ENCODE measurements at places on chromosomes 2 and 18. TPM values are rescaled to one million over a fixed set of nuclear protein-coding genes. Genes with fewer than 3 reads are reported as not detected.

DNA sequence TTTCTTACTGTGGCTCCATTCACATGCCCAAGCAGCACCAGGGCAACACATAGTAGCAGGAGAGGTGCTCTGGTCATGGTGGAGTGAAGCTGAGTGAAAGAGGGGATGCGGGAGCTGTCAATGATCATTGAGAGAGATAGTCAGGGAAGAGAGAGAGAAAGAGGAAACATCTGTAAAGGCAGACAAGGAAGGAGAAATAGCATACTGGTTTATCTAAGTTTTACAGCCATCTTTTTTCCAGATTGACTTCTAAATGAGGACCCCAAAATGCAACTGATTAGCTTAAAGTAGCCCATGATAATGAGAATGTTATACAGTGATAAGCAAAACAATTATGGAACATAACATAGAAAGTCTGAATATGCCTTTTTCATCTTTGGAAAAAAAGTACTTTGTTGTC is at the start of gene C2orf66:
TSS of gene C2orf66 (minus strand) at position 96 of the 400 bp plus-strand sequence. CDS start at position 77, 19 bp downstream.
- DNase-seq: no peak

DNA sequence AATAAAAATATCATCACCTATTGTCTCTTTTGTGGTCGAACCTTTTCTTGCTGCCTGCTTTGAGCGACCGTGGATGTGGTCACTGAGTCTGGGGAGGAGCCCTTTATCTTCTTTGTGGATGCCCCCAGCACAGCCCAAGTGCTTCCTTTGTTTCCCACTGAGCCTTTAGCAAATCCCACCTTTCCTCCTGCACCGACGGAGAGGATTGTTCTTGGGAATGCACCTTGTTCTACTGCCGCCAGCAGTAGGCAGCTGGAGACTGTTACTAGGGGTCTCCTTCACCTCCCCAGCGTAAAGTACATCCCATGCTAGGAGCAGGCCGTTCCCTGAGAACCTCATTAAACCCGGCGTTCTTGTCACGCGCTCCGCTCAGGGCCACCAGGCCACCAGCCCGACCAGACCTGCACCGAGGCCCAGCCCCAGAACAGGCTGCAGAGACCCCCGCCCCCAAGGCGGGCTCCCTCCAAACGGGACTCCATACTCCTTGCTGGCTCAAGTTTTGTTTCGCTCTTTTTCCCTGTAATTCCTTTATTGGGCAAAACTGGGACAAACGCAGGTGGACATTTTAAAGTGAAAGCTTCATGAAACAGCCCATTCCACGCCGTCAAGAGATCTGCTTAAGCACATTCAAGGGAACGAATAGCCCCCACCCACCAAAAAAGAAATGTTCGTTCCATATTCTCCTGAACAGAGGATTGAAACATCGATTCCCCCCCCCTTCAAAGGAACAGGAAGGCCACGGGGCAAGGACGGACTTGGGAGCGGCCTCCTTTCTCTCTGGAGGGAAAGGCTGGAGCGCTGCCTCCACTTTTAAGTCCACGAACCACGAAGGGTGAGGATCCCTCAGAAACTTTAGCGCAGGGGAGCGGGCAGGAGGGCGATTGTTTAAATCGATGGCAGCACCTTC is 1.1 kb upstream of the MAT2A start:
- peak; percentile 38 for DNase-seq

The ZDBF2 gene
- 21.3 TPM for total RNA-seq

The DSEL gene
- 19.0 TPM for total RNA-seq

The NOL4 gene
- total RNA-seq: not detected

DNA sequence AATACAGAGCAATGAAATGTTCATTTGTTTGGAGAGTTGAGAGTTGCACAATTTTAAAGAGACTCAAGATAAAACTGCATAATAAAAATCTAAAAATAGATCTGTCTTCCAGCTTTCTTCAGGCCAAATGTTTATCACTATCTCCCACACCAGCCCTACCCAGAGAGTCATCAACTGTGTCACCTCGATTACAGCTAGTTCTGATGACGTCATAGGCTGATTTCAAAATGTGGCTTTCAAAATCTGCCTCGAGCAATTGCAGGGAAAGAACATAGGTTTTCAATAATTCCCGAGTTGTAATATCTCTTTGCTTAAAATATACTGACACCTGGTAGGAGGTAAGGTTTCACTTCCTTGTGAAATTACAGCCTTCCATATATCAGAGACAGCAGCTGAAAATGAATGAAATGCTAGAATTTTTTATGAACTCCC is 677.6 kb upstream of the ID2 start:
- peak; percentile 83 for DNase-seq

DNA sequence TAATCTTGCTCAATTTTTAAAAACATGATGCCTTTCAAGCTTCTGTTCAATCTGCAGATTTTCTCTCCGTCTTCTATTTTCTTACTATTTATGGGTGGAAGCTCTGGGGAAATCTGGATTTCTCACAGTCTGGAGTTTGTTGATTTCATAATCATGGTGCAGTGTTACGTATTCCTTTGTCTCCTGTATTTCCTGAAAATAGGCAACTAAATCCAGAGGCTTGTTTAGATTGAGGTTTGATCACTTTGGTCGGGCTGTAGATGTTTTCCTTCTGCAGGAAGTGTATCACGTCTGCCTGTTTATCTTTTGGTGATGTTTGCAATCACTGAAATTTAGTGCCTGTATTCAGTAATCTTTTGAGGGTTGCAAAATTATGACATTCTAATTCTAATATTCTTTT is 487.7 kb downstream of the LRRTM4 start:
- peak; percentile 11 for DNase-seq

The CCDC68 gene
- total RNA-seq: 3.3 TPM

DNA sequence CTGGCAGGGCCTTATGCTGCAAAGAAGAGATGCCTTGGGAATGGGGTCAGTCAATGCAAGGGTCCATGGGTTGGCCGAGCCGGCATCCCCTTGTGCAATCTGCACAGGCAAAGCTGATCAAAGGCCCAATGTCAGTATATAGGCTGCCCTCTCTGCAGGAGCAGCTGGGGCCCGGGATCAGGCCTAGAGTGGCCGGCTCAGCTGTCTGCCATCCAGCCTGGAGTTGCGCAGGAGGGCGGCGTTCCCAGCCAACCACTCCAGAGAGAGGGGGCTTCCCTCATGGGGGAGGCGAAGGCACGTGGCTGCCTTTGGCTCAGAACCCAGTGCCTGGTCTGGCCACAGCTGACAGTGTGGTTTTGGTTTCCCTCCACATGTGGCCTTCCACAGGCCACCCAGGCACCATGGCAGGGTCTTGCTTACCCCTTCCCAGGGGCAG is 3.9 kb downstream of the INPP5D start:
- DNase-seq: no peak

- DNase-seq: no peak
Measured at GRCh38 chr2:1548910-1549673, 135.8 kb downstream of the TPO start.

DNA sequence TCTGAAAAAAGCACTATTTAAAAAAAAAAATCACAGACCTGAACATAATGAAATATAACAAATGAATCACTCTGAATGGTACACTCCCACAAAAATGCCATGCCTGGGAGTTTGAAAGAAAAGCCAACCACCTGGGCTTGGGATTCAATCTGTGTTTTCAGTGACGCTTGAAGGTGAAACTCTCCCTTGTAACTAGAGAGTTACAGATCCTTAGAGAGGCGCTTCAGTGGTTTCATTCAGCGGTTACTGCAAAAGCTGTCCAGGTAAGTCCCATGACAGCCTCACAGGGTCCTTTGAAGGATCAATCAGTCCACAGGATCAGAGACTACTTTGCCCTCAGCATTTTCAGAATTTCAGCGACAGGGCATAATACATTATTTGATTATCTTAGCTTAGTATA is 627.3 kb downstream of the IRS1 start:
- DNase-seq: no peak

- no peak for DNase-seq
Measured at GRCh38 chr18:75378376-75379315, 48.9 kb downstream of the SMIM21 start.

- no peak for DNase-seq
Measured at GRCh38 chr2:31539505-31539904, 41.2 kb downstream of the SRD5A2 start.
